Fibroblast of the aortic adventitia (primary cell): ENCODE measurements at places on chromosomes 3 and 15. TPM values are rescaled to one million over a fixed set of nuclear protein-coding genes. Genes with fewer than 3 reads are reported as not detected.

DNA sequence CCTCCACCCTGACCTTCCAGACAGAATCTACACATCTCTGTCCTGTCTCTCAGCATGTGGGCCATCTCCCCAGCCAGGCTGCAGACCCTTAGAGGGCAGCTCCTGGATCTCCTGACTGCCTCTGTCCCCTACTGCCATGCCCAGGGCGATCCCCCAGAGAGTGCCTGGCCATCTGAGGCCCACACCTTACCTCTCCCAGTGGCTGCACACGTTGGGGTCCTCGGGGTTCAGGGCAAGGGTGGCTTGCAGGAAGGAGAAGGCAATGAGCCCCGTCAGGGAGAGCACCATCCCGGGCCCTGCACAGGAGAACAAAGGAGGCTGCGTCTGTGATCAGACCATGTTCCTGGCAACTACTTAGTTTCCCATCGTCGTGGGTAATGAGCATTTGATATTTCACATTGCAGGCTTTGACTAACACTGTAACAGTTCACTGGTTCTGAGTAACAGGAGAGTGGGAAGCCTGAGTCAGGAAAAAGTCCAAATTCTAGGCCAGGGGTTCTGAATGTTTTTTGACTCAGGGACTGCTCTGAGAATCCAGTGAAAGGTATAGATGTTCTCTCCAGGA is 125.4 kb downstream of the MEGF11 start:
- no peak for DNase-seq

GRCh38 chr3:189626286-189626685 is 4.9 kb upstream of the TP63 start:
- no peak for DNase-seq

- peak; percentile 97 for DNase-seq
Observed at GRCh38 chr3:190345027-190345821, 23.0 kb upstream of the CLDN1 start.

GRCh38 chr15:39454189-39454986 is 126.5 kb upstream of the THBS1 start:
- peak; percentile 93 for DNase-seq

DNA sequence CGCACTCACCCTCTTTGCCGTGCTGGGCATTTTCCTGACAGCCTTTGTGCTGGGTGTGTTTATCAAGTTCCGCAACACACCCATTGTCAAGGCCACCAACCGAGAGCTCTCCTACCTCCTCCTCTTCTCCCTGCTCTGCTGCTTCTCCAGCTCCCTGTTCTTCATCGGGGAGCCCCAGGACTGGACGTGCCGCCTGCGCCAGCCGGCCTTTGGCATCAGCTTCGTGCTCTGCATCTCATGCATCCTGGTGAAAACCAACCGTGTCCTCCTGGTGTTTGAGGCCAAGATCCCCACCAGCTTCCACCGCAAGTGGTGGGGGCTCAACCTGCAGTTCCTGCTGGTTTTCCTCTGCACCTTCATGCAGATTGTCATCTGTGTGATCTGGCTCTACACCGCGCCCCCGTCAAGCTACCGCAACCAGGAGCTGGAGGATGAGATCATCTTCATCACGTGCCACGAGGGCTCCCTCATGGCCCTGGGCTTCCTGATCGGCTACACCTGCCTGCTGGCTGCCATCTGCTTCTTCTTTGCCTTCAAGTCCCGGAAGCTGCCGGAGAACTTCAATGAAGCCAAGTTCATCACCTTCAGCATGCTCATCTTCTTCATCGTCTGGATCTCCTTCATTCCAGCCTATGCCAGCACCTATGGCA is 41.1 kb upstream of the CSTA start:
- DNase-seq: no peak

- peak; percentile 60 for DNase-seq
Observed at GRCh38 chr15:80669663-80670273, 25.3 kb upstream of the ABHD17C start.

The GRM7 gene
- total RNA-seq: 0.09 TPM in 1 of 2 replicates, not detected in the other

The CCR9 gene
- total RNA-seq: not detected in 2 replicates

GRCh38 chr3:114464548-114464947 is 170.7 kb downstream of the TIGIT start:
- no peak for DNase-seq

The PLAAT1 gene
- total RNA-seq: 0.90 TPM in 1 of 2 replicates, not detected in the other

The LINGO1 gene
- not detected in 2 replicates for total RNA-seq

DNA sequence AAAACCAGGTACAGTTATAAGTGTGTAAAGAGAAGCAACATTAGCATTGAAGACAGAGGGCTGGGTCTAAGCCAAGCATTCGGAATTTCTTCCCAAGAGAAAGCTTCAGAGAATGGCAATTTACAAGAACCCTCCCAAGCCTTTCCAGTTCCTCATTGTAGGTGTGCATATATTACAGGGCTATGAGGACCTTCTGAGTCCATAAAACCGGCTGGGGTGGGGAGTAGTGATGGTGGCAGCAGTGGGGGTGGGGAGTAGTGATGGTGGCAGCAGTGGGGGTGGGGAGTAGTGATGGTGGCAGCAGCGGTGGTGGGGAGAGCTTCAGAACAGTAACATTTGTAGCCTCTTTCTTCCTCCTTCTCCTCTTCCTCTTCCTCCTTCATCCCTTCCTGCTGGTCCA is 368.7 kb upstream of the UMPS start:
- no peak for DNase-seq

DNA sequence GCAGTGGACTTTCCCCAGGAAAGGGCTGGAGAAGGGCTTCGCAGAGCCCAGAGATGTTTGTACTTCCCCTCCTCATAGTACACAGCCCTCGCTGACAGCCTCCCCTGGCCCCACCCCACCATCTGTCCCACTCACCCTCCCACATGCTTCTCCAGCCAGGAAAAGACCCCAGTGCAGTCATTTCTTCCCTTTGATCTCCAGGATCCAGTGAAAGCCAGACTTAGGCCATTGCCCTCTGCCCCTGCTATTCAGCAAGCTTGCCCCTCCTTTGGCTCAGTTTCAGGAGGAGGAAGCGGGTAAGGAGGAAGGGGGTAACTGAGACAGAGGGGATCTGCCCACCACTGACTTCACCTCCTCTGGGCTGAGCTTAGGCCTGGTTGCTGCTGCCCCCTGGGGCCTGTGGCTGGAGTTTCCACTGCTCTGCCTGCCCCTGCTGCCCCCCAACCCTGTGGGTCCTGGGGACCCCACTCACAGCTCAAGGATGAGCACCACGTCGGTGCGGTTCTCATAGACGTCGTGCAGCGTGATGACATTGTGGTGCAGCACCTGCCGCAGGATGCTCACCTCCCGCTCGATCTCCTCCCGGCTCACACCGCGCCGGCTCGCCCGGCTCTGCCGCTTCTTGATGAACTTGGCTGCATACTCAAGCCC is 63.1 kb downstream of the DAPK2 start:
- DNase-seq: no peak

The KLHL40 gene
- not detected in 2 replicates for total RNA-seq

DNA sequence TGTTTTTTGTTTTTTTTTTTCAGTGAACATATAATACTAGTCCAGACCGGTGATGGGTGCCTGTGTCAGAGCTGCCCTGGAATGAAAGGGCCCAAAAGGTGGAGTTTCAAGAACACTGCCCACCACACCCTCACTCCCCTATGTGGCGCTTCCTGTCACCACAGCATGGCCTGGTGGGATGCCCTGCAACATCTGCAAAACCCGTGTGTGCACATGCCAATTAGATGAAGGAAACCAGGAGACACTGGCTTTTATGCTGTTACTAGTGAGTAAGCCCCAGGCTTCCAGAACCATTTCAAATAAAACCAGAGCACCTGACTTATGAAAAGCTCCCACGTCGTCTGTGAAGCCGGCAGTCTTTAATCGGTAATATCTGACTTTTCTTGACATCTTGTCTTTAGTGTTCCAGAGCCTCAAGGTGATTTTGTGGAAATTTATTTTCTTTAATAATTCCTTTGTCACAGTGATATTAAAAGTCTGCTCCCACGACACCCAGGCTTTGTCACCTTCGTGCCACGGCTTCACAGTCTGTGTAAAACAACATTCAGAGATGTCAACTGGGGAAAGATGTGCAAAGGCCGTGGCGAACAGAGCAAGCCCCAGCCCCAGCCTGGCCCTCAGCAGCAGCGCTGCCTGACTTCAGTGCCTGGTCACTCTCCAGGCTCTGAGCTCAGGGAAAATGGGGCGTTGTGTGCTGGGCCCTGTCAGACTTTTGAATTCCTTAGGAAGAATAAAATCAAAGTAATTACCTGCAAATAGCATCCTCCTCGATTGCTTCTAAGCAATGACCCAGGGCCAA is 6.4 kb downstream of the CFAP92 start:
- no peak for DNase-seq

GRCh38 chr15:66707310-66708082 is 5.5 kb downstream of the SMAD6 start:
- peak; percentile 81 for DNase-seq

The CKMT1A gene
- not detected in 2 replicates for total RNA-seq
